ENCODE measurements at places on chromosomes 4 and X.

- no peak for DNase-seq
Observed at GRCh38 chr4:88722276-88722780, 24.7 kb upstream of the NAP1L5 start.

- peak; percentile 3 for DNase-seq
Observed at GRCh38 chrX:20060961-20061748, 55.6 kb downstream of the MAP7D2 start.

- no peak for DNase-seq
Observed at GRCh38 chr4:6560416-6561172, 14.4 kb upstream of the MAN2B2 start.

DNA sequence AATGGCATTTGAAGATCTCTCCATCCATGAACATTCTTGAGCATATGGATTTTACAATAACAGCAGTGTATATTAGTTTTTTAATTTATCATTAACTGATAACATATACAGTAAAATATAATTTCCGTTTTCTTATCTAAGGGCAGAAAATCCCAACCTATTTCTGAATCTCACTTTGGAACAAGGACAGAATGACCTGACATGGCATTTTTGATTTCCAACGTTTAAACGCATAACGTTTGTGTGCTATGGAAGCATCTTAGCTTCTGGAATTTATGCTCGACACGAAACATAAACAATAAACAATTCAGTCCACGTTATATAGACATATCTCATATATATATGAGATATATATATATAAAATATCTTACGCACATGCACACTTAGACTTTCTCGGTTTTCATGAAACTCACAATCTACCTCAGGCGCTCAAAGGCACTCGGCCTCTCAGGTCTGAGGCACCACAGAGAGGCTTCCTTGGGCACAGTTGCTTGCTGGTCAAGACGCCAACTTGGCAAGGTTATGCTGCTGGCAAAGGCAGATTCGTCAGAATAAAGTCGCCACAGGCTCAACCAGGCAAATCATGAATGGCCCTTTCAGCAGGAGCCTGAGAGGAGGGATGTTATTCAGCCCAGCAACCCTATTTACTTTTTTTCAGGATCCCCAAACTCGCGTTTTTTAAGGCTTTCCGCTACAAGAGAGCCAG lies 1.0 kb upstream of the UGT8 start:
- no peak for DNase-seq

GRCh38 chr4:173056710-173057109 lies 111.9 kb upstream of the GALNT7 start:
- no peak for DNase-seq

GRCh38 chr4:187606581-187606980 lies 389.0 kb upstream of the ZFP42 start:
- peak; percentile 14 for DNase-seq

DNA sequence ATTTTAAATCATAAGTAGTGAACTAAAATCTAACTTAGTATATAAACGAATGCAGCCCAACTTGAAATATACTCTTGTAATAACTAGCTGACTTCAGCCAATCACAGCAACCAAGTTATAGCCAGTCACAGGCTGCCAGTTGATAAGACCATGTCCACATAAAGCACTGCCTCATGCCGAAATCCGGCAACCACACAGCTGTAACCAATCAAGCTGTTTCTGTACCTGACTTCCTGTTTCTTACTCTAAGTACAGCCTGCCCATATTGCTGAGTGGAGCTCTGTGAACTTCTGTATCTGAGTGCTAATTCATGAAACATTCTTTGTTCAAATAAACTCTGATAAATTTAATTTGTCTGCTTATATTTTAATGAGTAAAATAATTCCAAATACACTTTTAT lies 805.3 kb upstream of the EPHA5 start:
- DNase-seq: no peak

Data from CD14-positive monocyte (primary cell).